ENCODE measurements at places on chromosomes 5 and 9.

- DNase-seq: no peak
These were observed 54.6 kb upstream of the TCF7 start for GRCh38 chr5:134059758-134060495.

GRCh38 chr5:105544300-105544699 lies 1981.7 kb upstream of the NUDT12 start:
- no peak for DNase-seq

DNA sequence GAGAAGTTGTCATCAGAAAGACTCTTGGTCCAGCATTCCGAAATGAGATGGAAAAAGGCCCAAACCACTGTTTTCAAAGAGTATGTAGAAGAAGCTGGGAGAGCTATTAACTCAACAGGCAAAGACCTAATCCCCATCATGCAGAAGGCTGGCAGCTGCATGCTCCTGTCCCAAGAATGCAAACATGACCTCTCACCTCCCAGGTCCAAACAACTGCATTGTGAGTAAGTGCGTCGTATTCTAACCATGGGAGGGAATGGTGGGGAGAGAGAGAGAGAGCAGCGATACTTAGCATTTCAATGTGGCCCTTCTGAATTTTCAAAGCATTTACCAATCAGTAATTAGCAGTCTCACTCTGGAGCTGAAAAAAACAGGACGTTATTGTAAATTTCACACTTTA lies 27.6 kb downstream of the TRPC7 start:
- no peak for DNase-seq

DNA sequence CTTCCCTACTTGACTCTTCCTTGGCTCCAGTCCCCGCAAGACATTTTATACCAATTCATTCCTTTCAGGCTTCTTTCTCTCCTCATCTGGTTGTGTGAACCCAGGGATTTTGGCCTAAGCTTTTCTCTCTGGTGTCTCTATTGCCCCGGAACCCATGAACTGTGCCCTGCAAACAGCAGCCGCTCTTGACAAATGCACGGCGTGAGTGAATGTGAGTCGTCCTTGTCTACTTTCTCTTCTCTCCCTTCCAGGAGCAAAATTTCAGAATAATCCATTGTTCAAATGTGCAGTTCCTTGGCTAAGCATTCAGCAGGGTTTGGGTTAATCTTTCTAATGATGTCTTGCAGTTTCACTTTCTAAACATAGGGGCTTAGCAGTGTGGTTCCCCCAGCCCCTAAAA lies 250.4 kb upstream of the IRX4 start:
- DNase-seq: no peak

DNA sequence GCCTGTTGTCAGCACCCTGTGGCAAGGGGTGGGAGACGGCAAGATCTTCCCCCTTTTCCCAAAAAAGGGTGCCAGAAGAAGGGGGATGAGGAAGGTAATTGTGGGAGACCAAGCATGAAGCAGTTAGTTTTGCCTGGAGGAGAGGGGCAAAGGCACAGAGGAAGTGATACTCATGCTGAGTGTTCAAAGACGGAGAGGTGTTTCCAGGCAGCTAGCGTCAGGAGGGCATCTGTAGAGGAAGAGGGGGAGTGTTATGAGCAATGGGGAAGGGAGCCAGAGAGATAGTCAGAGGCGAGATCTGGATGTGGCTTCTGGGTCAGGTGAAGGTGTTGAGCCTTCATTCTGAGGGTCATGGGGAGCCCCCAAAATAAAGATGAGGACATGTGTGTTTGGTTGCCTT lies 26.9 kb upstream of the ADAM19 start:
- DNase-seq: no peak

- DNase-seq: no peak
These were observed 96.8 kb upstream of the PJA2 start for GRCh38 chr5:109506556-109506955.

DNA sequence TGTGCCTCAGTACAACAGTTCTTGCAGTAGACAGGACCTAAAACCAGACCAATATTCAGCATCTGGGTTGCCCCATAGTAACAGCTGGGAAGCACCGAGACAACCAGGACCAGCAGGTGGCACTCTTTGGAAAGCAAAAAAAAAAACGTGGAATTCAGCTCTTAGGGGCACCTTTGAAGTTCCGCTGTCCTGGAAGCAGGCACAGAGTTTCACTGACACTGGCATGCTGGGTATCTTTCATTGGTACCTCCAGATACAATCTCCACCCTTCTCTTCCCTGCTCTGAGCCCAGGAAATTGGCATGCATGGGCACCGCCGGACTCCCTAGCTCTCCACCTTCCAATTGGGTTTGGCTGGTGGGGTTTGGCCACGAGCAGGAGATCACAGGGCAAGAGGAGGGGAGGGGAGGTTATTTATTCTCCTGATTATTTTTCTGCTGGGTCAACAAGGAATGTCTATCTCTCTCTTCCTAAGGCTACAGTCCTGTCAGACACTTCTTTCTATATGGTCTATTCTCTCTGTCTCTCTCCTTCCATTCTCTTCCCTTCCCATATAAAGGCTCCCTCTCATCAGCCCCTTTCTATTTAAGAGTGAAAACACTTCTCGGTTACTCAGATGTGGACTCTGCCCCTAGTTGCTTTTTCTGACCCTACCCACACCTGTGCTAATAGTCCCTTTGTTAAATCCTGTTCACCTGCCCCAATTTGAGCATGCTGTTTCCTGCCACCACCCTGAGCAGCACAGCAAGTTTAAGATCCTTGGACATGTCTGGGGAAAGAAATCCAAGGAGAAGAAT lies 1.9 kb upstream of the IDNK start:
- no peak for DNase-seq

GRCh38 chr5:121199216-121199999 lies 652.3 kb upstream of the FTMT start:
- DNase-seq: peak; percentile 24

- DNase-seq: peak; percentile 9
These were observed 66.0 kb upstream of the PTPRD start for GRCh38 chr9:10678790-10679189.
